AG20443 (cell line): ENCODE measurements at places on chromosomes 3 and 15.

DNA sequence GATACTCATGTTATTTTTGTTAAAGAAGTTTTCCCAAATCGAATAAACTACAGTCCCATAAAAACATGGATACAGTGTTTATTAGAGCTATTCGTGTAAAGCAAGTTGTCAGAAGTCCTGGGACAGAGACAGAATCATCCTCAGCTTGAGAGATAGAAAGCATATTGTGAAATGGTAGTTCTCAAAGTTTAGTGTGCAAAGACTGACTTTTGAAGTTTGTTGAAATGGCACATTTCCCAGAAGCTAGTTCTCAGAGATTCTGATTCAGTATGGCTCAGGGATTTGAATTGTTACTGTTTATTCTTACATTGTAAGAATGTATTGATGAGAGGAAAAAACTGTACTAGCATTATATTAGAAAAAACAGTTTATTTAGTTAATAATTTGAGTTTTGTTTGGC lies 22.1 kb downstream of the GABRR3 start:
- no peak for DNase-seq

GRCh38 chr3:151395806-151396205 lies 11.3 kb upstream of the P2RY12 start:
- DNase-seq, result peak; percentile 45

GRCh38 chr3:186251948-186252619 lies 110.0 kb downstream of the DGKG start:
- DNase-seq, result no peak

DNA sequence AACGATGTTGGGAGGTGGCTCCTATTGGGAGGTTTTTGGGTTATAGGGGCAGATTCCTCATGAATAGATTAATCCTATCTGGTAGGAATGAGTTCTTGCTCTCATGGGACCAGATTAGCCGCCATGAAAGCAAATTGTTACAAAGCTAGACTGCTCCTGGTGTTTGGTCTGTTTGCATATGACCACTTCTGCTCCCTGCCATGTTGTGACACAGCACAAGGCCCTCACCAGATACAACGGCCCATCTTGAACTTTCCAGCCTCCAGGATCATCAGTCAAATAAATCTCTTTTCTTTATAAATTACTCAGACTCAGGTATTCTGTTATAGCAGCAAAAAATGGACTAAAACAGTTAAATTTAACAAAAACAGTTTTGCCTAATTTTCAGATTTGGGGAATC lies 34.4 kb downstream of the TRIM42 start:
- DNase-seq, result no peak

- no peak for DNase-seq
These were observed 64.9 kb upstream of the PRICKLE2 start for GRCh38 chr3:64290161-64290560.

DNA sequence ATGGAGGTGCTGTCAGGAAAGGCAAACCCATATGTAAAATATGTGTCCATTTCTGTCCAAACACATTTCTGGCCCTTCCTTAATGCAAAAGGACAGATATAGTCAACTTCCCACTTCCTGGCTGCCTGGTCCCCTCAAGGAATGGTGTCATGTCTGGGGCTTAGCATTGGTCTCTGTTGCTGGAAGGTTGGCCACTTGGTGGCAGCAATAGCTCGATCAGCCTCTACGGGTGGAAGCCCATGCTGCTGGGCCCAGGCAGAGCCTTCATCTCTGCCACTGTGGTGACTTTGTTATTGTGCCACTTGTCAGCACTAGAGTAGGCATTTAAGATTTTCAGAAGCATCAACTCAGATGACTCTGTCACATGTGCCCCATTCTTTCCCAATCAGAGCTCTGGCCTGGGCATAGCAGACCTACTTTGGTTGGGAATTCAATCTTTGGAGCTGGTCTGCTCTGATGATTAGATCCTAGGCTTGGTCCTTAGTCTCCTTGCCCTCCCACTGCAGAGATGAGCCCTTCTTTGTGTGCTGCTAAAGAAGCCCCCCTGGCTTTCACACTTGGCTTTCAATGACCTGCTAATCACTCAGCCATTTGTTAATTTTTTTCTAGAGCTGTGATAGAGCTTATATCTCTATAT lies 51.0 kb upstream of the SPSB4 start:
- DNase-seq, result peak; percentile 81

DNA sequence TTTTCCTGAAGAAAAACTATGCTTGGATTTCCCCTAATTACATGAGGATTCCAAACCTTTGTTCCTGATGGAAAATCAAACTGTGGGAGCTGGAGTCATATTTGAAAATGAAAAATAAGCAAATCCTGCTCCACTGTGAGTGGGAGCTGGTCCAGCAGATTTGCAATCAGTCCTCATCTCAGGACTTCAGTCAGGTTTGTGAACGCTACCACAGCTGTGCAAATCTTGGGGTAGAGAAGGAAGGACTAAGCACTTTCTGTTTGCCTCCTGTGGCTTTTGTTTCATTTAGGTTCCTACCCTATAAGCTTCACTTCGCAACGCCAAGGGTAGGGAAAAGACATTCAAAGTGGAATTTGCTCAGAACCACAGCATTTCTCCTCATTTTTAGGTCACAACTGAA lies 238.2 kb downstream of the TUSC7 start:
- DNase-seq, result no peak

DNA sequence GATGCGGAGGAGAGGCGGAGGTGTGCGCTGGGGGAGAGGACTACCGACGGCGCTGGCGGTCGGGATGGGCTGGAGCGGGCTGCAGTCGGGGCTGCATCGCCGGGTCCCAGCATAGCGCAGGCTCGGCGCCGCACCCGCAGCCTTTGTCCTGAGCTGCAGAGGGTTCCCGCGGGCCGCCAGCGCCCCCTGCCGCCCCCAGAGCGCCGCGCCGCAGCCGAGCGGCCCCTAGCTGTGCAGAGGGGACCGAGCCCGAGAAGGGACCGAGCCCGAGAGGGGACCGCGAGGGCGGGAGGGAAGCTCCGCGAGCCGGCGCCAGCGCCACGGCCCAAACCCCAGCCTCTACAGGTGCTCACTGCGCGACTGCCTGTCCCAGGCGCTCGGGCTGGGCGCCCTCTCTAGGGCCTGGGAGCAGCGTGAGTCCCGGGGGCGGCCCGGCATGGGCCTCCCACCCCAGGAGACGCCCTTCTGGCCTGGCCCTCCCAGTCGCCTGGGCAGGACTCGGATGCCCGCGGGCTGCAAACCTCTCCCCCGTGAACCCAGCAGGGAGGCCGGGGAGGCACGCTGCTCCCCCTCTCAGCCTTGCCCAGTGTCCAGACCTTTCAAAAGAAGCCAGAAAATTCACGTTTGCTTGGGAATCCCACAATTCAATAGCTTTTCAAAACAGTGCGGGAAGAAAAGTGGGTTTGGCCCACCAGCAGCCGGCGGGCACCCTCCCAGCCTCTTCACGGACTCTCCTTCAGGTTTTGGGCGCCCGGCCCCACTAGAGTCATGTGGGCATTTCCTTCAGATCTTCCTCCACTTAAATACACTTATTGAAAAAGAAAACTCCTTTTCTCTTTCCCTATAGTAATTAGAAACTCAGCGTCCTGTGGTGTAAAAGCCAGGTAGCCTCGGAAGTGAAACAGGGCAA lies 134.7 kb downstream of the TPRA1 start:
- DNase-seq, result peak; percentile 94

GRCh38 chr3:108004647-108005046 lies 86.2 kb downstream of the CD47 start:
- DNase-seq, result no peak

- no peak for DNase-seq
These were observed 112.4 kb upstream of the CCDC54 start for GRCh38 chr3:107264888-107265287.

GRCh38 chr3:178263236-178263916 lies 272.9 kb upstream of the KCNMB2 start:
- DNase-seq, result no peak

- DNase-seq, result no peak
These were observed 27.5 kb upstream of the LCTL start for GRCh38 chr15:66593219-66593780.

DNA sequence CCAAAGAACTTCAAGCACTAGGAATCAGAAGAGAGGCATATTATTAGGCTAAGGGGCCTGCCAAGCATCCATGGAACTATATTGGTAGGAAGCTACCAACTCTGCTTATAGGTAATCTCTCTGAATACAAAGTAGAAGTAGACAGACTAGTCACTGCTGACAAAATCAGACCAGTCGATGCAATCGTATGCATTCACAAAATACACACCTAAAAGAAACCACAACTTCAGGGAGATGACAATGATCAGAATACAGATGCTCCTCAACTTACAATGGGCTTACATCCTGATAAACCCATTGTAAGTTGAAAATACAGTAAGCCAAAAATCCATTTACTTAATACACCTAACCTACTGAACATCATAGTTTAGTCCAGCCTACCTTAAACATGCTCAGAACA lies 94.7 kb downstream of the FSIP1 start:
- no peak for DNase-seq

GRCh38 chr3:194045289-194045688 lies 90.7 kb upstream of the HES1 start:
- DNase-seq, result no peak

DNA sequence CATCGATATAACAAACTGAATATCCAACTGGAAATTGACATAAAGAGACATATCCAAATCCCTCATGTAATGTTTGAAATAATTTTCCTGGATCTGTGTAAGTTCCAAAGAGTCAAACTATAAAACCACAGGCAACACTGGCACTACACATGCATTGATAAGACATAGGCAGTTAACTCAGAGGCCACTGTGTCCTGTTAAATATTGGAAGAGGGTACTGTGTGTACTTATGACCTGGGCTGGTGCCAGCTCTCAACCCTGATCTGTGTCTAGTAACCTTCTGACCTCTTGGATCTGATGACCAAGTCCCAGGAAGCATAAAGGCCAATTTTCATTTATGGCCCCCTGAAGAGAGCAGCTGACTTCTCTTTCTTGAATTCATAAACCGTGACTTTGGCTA lies 4.5 kb downstream of the NR1I2 start:
- DNase-seq, result no peak
